ENCODE measurements at places on chromosomes 7 and 10.

GRCh38 chr10:33942508-33942907 lies 608.0 kb upstream of the NRP1 start:
- DNase-seq = no peak

DNA sequence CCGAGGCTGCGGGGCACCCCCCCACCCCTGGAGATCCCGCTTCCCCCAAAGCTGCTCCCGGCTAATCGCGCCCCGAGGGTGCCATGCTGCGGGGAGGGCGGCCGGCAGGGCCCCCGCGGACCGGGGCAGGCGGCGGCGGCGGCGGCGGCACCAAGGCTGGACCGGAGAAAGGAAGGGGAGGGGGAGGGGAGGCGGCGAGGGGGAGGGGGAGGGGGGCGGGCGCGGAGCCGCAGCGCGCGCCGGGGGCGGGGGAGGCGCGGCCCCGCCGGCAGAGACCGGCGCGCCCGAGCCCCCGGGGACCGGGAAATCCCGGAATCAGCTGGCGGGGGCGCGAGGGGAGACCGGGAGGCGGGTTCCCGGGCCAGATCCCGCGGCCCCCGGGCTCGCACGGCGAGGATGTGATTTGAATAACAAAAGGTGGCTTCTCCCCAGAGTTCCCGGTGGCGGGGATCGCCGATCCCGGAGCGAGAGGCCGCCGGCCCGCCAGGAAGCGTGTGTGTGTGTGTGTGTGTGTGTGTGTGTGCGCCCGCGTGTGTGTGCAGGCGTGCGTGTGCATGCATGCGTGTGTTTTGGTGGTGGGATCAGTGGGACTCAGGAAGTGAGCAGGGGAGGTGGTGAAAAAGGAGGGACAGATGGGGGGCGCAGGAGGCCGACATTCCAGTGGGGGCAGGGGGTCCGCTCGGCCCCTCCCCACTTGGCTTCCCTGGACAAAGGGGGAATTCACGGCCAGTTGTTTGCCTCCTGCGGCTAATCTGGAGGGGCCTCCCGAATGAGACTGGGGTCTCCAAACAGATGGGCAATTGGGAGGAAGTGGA lies 99.5 kb downstream of the HIP1 start:
- DNase-seq = peak; percentile 23

DNA sequence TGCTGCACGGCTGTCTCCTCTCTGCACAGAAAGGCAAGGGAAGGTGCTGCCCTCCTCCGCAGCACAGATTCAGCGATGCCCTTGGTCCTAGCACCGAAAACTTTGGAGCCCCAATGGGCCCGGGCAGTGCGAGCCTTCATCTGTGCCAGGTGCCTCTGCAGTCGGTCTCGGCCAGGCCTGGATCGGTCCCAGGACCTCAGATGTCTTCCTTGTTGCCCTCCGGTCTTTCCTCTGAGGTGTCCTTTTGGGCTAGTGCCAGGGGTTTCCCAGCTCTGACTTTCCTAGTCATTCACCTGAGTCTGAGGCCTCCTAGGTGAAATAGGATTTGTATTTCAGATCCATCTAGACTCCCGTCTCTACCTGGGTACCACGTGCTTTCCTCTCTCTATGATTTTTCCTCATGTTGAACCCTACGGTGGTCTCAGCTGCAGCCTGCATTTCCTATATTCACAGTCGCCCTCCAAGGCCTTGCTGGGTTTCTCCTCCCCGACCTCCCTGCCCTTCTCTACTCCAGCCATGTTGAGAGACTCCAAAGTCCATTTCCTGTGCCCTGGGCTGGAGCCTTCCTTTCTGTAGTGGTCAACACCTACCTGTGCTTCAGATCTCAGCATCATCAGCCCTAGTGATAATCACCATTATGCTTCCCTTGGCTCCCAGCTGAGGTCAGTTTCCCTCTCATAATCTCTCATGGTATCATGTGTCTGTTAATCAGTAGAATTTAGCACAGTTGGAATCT lies 92.0 kb upstream of the PRSS58 start:
- no peak for DNase-seq

GRCh38 chr7:36262309-36263094 lies 109.4 kb downstream of the EEPD1 start:
- peak; percentile 37 for DNase-seq

GRCh38 chr7:69631131-69631530 lies 32.9 kb downstream of the AUTS2 start:
- no peak for DNase-seq

- DNase-seq = no peak
Measured at GRCh38 chr10:44933451-44934321, 22.5 kb downstream of the TMEM72 start.

GRCh38 chr7:151095123-151095797 lies 9.0 kb downstream of the AGAP3 start:
- DNase-seq = no peak

DNA sequence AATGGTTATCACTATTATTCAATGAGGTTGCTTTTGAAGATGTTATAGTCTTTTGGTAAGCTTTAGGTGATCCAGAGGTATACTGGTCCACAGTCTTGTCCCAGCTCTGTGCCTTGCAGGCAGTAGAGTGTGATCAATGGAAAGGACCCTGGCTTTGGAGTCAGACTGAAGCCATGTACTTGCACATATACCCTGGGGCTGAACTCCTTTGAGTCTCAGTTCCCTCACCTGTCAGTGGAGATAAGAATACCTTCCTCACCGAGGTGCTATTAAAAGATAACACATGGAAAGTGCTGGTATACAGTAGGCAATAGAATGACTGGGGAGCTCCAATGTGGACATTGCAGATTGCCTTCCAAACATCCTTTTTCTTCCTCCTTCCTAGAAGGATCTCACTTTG lies 16.0 kb upstream of the PDLIM1 start:
- DNase-seq = no peak

DNA sequence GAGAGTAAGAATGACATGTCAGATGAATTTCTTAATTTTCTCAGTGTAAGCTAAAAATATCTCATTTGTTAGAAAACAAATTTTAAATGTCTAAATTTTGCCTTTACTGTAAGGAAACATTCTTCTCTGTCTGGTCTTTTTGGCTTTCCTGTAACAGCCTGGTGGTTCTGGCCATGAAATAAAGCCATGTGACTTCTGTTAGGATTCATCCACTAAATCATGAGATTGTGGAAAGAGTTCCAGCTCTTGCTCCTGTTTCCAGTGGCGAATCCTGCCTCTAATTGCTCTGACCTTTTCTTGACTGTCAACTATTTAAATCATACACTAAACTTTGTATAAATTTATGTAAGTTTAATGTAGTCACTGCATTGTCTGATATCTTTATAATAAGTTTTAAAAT lies 398.5 kb upstream of the AKR1E2 start:
- peak; percentile 26 for DNase-seq

- peak; percentile 41 for DNase-seq
Measured at GRCh38 chr7:149598721-149599308, 101.2 kb upstream of the ZNF746 start.

GRCh38 chr10:84191106-84191505 lies 3.2 kb upstream of the CDHR1 start:
- DNase-seq = no peak

DNA sequence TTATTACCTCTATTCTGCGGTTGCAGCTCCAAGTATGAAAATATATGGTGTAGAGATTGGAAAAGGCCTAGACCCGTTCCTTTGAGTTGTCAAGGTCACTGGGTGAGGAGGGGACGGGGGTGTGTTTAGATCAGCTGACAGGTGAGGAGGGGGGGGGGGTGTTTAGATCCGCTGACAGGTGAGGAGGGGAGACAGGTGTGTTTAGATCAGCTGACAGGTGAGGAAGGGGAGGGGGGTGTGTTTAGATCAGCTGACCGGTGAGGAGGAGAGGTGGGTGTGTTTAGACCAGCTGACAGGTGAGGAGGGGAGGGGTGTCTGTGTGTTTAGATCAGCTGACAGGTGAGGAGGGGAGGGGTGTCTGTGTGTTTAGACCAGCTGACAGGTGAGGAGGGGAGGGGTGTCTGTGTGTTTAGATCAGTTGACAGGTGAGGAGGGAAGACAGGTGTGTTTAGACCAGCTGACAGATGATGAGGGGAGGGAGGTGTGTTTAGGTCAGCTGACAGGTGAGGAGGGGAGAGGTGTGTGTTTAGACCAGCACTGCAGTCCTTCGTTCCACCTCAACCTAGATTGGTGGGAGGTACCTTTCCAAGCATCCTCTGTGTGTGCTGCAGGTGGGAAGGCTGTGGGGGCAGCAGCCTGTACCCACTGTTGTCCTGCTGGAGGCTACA lies 655.0 kb upstream of the ADARB2 start:
- no peak for DNase-seq

DNA sequence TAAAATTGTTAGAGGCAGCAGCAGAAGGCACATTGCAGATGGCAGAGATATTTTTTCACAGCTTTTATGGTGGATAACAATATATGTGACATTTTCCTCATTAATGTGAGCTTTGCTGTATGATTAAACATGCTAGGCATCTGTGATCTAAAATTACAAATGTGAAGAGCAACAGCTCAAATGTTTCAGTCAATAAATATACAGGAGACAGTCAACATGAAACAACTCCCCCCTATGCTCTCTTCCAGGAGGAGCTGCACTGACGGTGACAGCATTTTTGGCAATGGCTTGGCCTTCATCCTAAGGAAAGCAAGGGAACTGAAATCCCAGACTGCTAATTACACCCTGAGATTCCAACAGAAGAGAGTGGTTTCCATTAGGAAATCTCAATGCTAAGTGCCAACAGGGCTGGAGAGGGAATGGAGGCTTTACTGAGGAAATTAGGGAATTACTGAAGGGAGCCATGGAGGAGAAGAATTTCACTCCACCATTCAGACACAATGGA lies 51.4 kb upstream of the GRB10 start:
- DNase-seq = no peak

GRCh38 chr7:3294432-3295100 lies 6.5 kb upstream of the SDK1 start:
- DNase-seq = no peak

DNA sequence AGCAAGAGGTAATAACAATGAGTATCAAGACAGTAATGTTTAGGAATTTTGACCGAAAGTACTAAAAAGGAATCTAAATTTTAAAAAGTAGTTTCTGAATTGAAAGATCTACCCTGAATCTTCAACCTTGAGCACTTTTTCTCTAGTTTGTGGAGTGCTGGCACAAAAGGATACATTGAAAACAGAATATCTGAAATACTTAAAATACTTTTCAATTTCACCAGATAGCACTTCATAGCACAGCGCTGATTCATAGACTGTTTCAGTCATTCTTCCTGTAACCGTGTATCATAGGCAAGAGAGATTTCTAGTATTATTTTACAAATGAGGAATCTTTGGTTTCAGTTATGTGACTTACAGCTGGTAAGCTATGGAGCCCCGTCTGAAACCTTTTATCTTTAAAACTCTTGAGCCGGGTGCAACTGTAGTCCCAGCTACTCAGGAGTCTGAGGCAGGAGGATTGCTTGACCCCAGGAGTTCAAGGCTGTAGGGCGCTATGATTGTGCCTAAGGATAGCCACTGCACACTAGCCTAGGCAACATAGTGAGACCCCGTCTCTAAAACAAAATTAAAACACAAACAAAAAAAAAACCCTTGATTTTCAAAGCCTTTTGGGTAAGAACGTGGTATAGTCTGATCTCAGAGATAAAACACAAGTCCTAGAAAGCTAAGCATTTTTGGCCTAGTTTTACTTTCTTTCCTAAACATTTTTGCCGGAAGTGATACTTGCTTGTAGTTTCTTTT lies 35.1 kb downstream of the FHIP2A start:
- DNase-seq = peak; percentile 65

GRCh38 chr10:34627331-34627730 lies 187.8 kb downstream of the PARD3 start:
- no peak for DNase-seq

DNA sequence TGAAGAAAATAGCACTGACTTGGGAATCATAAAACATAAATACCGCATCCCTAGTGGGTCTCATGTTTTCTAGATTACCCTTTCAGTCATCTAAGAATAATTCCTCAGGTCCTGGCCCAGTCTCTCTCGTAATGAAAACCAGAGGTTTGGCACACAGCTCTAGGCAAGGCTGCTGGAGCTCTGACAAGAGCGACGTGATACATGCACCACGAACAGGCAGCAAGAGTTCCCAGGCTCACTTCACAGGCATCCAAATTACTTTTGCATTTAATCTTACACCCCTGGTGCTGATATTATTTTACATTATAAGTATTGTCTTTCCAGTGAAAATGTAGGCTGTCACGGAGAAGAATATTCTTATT lies 105.2 kb downstream of the THSD7A start:
- peak; percentile 96 for DNase-seq

GRCh38 chr7:74726309-74727101 lies 47.3 kb upstream of the NCF1 start:
- DNase-seq = no peak

- peak; percentile 100 for DNase-seq
Measured at GRCh38 chr7:137882261-137882668, 35.5 kb upstream of the DGKI start.
